ENCODE measurements at places on chromosomes 6 and 20.

- peak; percentile 16 for DNase-seq
These were observed 309.3 kb upstream of the CDYL start for GRCh38 chr6:4466769-4467480.

DNA sequence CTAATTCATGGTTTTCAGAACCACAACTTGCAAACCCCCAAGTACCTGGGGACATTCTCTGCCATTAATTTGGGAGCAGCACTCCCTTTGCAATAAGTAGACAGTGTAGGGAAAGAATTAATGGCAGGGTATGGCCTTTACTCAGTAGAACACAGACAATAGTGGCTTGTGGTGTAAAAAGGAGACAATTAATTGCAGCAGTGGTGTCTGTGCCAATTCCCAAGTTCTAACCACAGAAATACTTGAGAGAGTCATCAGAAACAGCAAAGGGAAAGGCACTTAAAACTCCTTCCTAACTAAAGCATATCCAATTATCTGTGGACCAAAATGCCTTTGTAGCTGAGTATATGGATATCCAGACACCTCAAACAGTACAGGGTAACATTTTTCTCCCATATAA, 257.6 kb upstream of the POU3F2 start:
- no peak for DNase-seq

- no peak for DNase-seq
These were observed 240.6 kb upstream of the RAB32 start for GRCh38 chr6:146302994-146303393.

GRCh38 chr6:5305968-5306626, 44.8 kb downstream of the FARS2 start:
- peak; percentile 11 for DNase-seq

DNA sequence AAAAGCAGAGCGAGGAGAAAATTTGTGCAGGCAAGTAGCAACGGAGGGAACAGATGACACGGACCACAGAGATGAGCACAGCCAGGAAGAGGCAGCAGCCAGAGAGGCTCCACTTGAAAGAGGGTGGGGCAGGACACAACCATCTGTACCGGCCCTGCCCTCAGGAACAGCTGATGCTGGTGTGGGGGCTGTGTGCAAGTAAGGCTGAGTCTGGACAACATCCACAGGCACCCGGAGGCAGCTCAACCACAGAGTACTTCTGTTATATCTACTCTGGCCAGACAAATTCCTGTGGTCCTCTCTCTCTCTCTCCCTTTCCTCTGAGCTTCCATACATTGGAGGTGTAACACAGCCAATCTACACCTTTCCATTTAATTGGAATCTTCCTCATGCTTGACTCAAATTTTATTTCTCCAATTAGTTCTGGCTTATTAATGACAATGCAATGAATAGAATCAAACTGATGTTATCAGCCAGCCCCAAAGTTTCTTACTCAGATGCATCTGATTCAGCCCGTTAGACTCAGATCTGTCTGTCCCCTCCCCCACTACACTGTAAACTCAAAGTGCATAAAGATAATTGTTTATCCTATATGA, 24.9 kb downstream of the KIF13A start:
- DNase-seq: peak; percentile 96

DNA sequence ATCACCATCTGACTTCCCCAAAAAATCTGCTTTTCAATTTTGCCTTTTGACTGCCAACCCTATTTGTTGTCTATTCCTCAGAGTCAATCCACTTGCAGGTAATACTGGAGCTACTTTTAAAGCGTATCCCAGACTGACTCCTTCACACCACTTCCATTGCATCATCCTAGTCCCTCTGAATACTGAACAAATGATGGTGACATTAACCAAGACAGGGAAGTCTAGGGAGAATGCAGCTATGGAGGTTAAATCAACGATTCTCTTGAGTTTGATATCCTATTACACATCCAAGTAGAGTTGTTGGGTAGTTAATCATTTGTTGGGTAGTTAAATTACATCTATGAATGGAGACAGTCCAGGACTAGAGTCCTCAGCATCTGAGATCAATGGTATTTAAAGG, 2.0 kb downstream of the OGFRL1 start:
- no peak for DNase-seq

DNA sequence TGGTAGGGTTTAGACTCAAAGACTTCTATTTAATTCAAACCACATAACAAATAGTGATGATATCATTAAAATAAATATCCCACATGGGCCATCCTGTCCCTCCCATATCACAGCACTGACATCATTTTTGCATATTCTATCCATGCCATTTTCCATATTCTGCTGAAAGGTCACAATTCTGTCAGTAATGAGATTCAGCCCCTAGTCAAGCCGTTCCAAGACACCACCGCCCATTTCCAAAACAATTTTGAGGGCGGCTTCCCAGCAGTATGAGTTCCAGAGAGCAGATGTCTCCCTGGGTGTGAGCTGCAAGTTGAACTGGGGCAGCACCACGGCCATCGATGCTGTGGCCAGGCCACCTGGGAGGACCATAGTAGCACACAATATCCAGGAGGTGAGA, 65.1 kb upstream of the PLEKHG1 start:
- DNase-seq: no peak

GRCh38 chr6:147674794-147675193, 166.3 kb downstream of the SAMD5 start:
- no peak for DNase-seq

DNA sequence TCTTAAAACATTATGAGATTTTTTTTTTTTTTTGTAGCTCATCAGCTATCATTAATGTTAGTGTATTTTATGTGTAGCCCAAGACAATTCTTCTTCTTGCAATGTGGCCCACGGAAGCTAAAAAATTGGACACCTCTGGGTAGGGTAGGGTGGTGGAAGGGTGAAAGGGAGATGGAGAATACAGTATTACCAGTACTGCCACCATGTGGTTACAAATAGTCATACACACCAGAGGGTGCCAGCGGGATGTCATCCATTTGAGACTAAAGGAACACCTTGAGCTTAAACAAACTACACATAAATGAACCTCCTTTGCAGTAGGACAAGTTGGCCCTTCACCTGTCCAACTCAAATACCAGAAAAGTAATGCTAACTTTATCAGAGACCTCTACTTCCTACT, 601.9 kb downstream of the HTR1B start:
- no peak for DNase-seq

GRCh38 chr20:1130847-1131246, 12.4 kb downstream of the PSMF1 start:
- no peak for DNase-seq

GRCh38 chr6:551829-552350, 105.0 kb downstream of the HUS1B start:
- DNase-seq: no peak

DNA sequence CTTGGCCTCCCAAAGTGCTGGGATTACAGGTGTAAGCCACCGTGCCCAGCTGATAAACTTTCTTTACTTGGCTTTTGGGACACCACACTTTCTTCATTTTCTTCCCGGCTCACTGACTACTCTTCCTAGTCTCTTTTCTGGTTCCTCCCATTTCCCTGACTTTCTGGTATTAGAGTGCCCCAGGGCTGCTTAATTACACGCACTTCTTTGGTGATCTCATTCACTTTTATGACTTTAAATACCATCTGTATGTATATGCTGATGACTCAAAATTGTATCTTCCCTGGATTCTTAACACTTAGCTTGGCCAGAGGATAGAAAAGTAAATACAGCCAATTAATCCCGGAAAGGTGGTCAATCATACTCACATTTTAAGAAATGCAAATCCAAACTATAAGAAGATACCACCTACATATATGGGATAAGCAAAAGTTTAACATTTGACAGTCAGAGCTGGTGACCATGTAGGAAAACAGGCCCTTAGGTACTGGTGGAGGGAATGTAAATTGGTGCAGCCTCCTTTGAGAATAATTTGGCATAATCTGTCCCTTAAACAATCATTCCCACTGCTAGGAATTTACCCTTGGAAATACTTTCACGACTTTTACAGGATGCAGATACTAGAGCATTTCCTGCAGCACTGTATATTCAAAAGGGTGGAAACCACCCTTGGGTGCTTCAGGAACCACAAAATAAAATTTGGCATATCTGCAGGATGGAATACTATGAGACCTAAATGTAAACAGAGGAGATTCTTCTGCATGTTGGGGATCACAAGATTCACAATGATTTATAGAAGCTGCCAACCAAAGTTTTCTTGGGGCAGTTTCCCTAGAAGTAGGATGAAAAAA, 9.4 kb upstream of the NANP start:
- DNase-seq: peak; percentile 10

- no peak for DNase-seq
These were observed 174.5 kb upstream of the SNX9 start for GRCh38 chr6:157648561-157648960.

DNA sequence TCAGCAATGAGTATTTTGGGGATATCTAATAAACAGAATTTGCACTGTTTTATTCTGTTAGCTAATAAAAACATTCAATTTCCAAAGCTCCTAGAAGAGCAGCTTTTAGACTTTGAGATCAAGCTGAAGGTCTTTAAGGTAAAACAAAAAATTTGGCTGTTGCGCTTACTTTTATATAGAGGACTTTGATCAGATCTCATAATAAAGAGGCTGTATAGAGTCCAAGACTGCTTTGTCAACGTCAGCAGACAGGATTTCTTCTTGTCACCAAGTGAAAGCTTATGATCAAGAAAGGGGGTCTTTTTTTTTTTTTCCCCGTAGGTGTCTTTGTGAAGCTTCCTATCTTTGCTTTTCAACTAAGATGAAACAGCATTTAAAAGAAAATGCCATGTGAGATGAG, 556.5 kb upstream of the SLC35B3 start:
- no peak for DNase-seq

DNA sequence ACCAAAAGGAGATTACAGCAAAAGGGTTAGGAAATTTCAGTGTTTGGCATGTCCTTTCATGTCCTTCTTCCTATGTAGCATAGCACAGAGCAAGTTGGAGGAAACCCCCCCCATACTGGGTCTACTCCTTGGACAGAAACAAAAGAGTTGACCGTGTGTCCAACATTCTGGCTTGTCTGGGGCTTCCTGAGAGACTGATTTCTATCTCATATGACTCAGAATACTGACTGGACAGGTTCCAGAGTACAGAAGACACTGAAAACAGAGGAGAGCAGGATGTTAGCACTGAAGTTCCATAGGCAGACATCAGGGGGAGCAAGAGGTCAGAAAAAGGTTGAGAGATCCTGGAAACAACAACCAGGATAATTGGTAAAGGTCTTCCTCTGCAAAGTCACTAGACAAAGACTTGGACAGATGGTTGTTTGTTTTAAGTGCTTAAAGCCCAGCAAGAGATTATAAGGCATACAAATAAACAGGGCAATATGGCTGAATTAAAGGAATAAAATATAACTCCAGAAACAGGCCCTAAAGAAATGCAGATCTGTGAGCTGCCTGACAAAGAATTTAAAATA, 48.4 kb downstream of the USP49 start:
- peak; percentile 95 for DNase-seq

DNA sequence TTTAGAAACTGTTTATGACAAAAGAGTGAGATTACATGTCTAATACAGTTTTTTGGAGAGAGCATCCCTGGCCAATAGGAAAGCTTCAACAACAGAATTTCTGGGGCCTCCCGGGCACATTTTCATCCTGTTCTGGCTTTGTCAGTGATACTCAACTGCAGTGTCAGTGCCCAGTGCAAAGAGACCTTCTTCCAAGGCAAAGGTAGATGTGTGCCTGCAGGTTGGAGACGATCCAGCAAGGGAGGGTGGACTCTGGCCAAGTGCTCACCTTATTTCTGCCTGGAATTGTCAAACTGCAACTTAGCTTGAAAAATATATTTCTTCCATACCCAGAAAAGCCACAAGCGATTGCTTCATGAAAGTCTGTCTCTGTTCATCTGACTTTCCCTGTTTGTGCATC, 211.6 kb upstream of the SNX9 start:
- no peak for DNase-seq

DNA sequence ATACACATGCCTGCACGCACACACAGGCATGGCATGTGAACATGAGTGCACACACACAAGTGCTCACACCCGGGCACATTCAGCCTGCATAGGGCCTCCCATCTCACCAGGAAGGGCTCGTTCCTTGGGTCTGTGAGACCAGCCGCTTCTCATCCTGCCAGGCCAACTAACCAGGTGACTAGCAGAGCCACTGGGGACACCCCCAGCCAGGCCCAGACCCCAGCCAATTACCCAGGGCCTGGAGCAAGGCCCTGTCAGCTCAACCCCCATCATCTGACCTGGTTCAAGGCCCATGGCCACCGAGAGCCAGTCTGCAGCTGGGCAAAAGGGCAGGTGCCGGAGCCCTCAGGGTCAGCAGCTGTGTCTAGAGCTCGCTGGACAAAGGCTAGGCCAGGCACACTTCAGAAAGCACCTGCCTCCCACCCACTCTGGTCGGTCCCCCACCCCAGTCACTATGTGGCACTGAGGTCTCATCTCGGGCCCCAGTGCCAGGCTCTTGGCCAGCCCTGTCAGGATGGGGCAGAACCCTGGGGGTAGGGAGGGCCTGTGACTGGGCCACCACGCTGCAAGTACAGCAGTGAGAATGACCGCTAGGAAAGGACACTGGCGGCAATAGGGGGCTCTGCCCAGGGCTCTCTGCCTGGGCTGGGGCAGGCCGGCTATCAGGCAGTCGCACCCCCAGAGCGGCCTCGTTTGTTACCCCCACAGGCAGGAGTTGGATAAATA, 26.8 kb upstream of the MRGBP start:
- DNase-seq: no peak

DNA sequence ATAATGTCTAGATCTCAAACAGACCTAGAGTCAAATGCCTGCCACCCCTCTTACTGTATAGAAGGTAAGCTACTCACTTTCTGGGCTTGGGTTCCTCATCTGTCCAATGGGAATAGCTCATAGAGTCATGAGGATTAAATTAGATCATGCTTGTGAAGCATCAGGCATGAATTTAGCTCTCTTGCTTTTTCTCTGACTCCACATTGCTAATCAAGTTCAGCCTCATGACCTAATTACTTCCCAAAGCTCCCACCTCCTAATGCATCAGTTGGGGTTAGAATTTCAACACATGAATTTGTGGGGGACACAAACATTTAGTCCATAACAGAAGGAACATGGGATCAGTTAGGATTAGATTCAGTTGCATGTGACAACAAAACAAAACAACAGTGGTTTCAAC, 4.6 kb upstream of the DDX27 start:
- DNase-seq: peak; percentile 42

DNA sequence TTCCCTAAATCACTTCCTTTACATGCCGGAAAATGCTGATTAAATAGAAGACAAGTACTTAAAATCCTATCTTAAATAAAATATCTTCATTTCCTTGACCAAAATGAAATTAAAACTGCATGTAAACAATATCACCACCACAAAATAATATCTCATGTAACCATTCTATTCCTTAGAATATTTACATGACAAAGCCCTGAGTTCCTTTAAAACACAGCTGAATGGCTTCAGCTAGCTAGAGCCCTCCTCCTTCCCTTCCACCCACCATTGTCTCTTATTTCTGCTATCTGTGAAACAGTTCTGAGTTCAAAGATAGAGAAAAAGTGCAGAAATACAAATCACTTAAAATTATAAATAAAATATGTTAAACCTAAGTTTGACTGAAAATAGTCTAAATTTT, 103.1 kb downstream of the HIVEP2 start:
- no peak for DNase-seq

DNA sequence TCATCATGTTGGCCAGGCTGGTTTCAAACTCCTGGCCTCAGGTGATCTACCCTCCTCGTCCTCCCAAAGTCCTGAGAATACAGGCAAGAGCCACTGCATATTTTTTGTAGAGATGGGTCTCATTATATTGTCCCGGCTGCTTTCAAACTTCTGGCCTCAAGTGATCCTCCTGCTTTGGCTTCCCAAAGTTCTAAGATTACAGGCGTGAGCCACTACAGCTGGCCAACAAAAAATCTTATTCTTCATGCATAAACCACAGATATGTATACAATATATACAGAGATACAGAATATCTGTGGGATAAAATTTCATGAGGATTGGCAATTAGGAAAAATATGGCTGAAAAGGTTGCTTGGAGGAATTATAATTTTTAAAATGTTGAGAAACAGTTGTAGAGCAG, 49.9 kb downstream of the SLC35A1 start:
- no peak for DNase-seq
